Ovary (tissue), 10 donors: ENCODE measurements at places on chromosomes 6 and 20. TPM values are rescaled to one million over a fixed set of nuclear protein-coding genes. Genes with fewer than 3 reads are reported as not detected.

TDRD6 gene
- 0.96 TPM for total RNA-seq

CST4 gene
- total RNA-seq, result not detected

FOXP4 gene
- 37.4 TPM for total RNA-seq

CALHM4 gene
- total RNA-seq, result not detected

RBPJL gene
- total RNA-seq, result 0.36 TPM

DNA sequence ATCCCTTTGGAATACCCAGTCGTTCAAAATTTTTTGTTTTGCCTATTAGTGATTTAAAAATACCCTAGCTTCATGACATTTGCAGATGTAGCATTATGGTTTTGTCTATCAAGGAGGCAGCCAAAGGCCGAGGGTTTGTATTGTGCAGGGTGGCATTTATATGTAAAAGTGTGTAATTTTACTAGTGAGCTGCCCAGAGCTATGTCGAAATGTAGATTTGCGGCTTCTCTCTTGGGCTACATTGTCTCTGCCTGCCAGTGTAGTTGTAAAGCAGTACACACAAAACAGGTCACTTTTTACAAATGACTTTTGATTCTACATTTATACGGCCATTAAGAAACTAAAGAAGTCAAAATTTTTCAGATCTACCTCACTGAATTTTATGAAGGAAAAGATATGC, 87.7 kb downstream of the TSHZ2 start:
- H3K27me3 ChIP-seq, result no peaks in the 10 kb centered on the region
- H3K4me1 ChIP-seq, result no peaks in the 10 kb centered on the region
- H3K4me3 ChIP-seq, result no peak overlapping the region
- no peaks in the 10 kb centered on the region for H3K36me3 ChIP-seq
- no peak overlapping the region for H3K27ac ChIP-seq
- no peak for DNase-seq

DNA sequence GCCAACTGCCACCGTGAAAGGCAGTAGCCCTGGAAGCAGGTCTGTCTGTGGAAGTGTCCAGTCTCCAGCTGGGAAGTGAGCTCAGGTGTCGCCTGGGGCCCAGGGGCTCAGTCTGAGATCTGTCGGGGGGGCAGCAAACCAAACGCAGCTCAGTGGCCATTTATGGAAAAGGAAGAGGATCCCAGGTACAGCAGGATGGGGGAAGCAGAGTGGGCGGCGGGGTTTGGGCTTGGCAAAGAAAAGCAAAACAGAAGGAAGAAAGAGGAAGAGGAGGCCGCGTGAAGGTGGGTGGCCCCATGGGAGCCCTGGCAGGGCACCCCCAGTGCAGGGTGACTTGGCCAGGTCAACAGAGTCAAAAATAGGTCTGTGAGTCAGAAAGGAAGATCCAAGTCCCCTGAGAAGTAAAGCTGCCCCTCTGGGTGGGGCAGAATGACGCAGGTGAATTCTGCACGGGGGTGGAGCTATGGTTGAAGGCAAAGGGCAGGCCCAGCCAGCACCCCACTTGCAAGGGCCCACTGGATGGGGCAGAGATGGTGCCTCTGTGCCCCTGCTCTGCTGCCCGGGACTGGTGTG, 5.3 kb downstream of the PXDC1 start:
- H3K27me3 ChIP-seq, result no peaks in the 10 kb centered on the region
- no peak overlapping the region for H3K27ac ChIP-seq
- H3K36me3 ChIP-seq, result no peaks in the 10 kb centered on the region
- no peak for DNase-seq
- H3K4me1 ChIP-seq, result peaks cover 7% of the 10 kb centered on the region

- H3K27me3 ChIP-seq, result no peaks in the 10 kb centered on the region
- H3K4me1 ChIP-seq, result peaks cover 3% of the 10 kb centered on the region
- H3K27ac ChIP-seq, result no peak overlapping the region
- H3K36me3 ChIP-seq, result no peaks in the 10 kb centered on the region
- no peak for DNase-seq
Observed at GRCh38 chr20:48822879-48823385, 4.9 kb downstream of the PREX1 start.

- H3K4me3 ChIP-seq, result no peak overlapping the region
- no peak for DNase-seq
- no peaks in the 10 kb centered on the region for H3K36me3 ChIP-seq
- no peaks in the 10 kb centered on the region for H3K27me3 ChIP-seq
Observed at GRCh38 chr6:108630050-108630714, 69.5 kb downstream of the FOXO3 start.

DNA sequence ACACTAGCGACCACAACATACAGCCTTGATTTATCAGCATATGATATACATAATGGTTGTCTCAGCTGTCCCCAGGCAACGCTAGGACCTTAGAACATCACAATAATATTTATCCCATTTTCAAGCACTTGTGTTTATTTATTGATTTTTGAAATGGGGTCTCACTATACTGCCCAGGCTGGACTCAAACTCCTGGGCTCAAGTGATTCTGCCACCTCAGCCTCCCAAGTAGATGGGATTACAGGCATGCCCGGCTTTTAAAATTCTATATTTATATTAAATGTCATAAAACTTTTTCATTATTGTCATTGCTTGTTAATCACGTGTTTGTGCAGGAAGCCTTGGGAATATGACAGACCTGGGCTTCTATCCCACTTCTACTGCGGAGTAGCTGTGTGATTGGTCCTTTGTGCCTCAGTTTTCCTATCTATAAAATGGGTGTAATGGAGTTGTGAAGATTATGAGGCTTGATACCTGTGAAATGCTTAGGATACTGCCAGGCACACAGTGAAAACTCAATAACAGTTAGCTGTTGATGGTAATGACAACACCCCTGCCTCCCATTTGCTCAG, 10.2 kb downstream of the COL20A1 start:
- no peaks in the 10 kb centered on the region for H3K27me3 ChIP-seq
- DNase-seq, result no peak
- H3K4me3 ChIP-seq, result no peak overlapping the region
- no peak overlapping the region for H3K27ac ChIP-seq
- no peaks in the 10 kb centered on the region for H3K4me1 ChIP-seq
- no peaks in the 10 kb centered on the region for H3K36me3 ChIP-seq

DNA sequence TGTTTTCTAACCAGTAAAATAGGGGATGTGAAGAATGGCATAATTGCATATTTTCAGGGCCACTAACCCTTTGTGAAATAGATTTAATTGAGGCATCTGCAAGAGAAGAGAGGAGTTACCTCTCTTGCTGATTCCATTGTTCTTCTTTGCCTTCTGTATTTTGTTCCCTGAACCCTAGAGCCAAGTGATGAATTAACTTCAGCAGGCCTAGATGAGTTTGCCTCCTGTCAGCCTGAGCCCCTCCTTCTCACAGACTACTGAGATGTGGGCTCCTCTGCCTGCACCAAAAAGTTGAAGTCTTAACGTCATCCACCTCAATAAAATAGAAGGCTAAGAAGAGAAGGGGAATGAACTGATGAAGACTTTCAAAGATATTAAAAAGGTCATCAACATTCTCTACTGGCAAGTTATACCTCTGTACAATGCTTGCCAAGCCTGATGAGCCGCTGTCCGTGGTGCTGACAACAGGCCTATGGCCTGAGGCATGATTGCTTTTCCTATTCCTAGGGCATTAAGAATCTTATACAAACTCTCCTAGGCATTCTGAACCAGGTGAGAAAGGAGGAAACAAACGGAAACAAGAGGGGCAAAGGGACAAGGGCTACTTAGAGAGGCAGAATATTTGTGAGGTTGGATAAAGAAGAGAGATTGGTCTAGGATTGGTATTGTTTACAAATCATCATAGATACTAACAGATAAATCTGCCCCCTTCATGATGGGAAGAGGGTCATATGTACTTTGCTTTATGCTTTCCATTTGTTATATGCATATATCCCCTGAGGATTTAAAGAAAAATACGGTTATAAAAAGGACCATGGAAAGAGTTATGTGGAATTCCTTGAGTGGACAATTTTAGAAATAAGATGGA, 46.8 kb downstream of the CD24 start:
- no peaks in the 10 kb centered on the region for H3K4me1 ChIP-seq
- H3K27ac ChIP-seq, result no peak overlapping the region
- H3K36me3 ChIP-seq, result no peaks in the 10 kb centered on the region

GRCh38 chr6:136546331-136546730, 3.9 kb downstream of the MAP7 start:
- no peaks in the 10 kb centered on the region for H3K36me3 ChIP-seq
- no peak overlapping the region for H3K27ac ChIP-seq
- H3K4me1 ChIP-seq, result peaks cover 9% of the 10 kb centered on the region
- H3K27me3 ChIP-seq, result no peaks in the 10 kb centered on the region
- H3K4me3 ChIP-seq, result no peak overlapping the region
- no peak for DNase-seq

DNA sequence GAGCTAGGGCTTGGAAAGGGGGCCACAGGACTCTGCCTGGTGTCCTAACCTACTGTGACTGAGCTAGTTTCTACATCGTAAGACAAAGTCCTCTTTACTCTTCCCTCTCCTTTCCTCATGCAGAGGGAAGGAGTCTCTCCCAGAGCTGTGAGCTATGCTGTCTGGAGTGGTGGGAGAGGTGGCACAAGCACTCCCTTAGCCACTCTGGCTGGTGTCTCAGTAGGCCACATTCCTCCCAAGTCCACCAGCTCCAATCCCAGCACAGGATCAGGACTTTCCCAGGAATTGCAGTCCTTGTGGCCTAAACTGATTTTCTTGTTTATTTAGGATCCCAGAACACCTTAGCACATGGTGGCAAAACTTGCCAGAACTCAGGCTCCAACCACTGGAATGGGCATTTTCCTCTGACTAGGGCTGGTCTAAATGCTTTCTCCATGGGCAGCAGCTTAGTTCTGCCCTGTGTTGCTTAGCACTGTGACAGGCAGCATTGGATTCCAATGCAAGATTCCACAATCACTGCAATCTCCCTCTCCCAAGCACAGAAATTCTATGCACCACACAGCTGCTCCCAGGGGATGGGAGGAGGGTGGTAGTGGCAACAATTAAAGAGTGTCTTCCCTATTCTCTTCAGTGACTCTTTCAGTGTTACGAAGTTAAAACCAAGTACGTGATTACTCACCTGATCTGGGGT, 733.3 kb downstream of the HACE1 start:
- DNase-seq, result no peak
- no peaks in the 10 kb centered on the region for H3K36me3 ChIP-seq
- H3K4me3 ChIP-seq, result no peak overlapping the region
- no peak overlapping the region for H3K27ac ChIP-seq
- H3K27me3 ChIP-seq, result no peaks in the 10 kb centered on the region

DNA sequence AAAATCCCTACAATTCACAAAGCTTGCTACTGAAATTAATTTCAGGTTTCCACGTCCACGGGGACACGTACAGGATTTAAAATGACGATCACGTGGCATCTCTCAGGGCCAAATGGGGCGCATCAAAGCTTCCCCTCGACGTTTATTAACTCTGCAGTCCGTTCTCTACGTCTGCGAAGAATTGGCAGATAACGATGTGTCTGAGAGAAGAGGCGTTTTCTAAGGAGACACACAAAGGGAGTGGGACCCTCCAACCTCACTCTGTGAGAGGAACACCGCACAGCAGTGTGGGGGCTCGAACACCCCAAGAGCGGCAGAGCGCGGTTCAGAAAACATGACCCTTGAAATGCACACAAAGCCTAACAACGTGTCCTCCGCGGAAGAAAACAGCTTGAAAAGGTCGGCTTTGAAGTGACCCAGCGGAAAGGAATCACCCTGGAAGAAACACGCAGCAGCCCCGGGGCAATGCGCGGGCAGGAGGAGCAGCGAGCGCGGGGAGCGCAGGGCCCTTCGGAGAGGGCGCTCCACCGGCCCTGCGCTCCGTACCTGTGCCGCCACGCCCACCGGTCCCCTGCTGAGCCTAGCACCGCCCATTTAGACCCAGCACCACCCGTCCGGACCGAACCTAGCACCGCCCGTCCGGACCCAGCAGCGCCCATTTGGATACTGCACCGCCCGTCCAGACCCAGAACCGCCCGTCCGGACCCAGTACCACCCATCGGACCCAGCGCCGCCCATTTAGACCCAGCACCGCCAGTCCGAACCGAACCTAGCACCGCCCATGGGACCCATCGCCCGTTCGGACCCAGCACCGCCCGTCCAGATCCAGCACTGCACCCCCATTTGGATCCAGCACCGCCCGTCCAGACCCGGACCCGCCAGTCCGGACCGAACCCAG, 1.1 kb upstream of the AFDN start:
- no peaks in the 10 kb centered on the region for H3K36me3 ChIP-seq
- peak overlapping the region; percentile 78 for H3K4me3 ChIP-seq
- peak; percentile 48 for DNase-seq
- H3K27me3 ChIP-seq, result peaks cover 3% of the 10 kb centered on the region
- no peak overlapping the region for H3K27ac ChIP-seq

GRCh38 chr6:16591396-16592222, 169.7 kb downstream of the ATXN1 start:
- no peak overlapping the region for H3K27ac ChIP-seq
- no peaks in the 10 kb centered on the region for H3K27me3 ChIP-seq
- peaks cover 6% of the 10 kb centered on the region for H3K4me1 ChIP-seq
- no peak for DNase-seq

DNA sequence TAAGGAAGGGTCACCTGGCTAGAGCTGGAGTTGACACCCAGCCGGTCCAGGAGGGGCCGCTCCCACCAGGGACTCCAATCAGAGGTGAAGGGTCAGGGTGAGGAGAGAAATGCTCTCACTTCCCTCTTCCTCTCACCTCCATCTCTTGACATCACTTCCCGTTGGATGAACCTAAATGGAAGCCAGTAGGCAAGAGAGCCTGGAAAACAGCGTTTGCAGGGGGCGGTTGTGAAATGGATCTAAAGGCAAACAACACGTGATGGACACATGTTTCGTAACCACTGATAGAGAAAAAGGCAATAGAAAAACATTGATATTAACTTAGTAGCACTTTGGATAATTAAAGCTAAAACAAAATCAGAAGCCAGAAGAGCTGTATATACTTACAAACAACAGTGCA, 105.6 kb upstream of the FOXA2 start:
- no peaks in the 10 kb centered on the region for H3K36me3 ChIP-seq
- H3K27me3 ChIP-seq, result no peaks in the 10 kb centered on the region
- no peak for DNase-seq
- H3K4me3 ChIP-seq, result no peak overlapping the region
- no peak overlapping the region for H3K27ac ChIP-seq

DNA sequence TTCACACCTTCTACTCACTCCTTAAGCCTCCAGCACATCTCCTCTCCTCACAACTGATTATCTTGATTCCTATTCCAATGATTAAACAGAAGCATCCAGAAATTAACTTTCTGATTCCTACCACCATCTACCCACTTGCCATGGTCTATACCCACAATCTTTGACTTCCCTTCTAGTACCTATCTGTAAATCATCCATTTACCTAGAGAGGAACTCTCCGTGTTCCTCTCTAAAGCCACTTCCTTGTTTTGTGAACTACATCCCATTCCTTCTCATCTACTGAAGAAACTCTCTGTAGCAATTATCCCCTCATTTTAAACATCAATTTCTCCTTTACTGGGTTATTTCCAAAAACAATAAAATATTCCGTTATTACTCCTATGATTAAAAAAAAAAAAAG, 167.3 kb downstream of the ARHGAP18 start:
- H3K27me3 ChIP-seq, result no peaks in the 10 kb centered on the region
- DNase-seq, result no peak
- no peak overlapping the region for H3K4me3 ChIP-seq
- H3K4me1 ChIP-seq, result no peaks in the 10 kb centered on the region
- H3K27ac ChIP-seq, result no peak overlapping the region
